ENCODE measurements at places on chromosomes 11 and 22. TPM values are rescaled to one million over a fixed set of nuclear protein-coding genes. Genes with fewer than 3 reads are reported as not detected.

The P2RX6 gene
- total RNA-seq, result not detected

The FAM111A gene
- total RNA-seq, result 32.6 TPM

The LARGE1 gene
- total RNA-seq, result 4.0 TPM

The ZNF280B gene
- 0.54 TPM for total RNA-seq

The PANX3 gene
- total RNA-seq, result not detected

The TSPAN18 gene
- total RNA-seq, result 29.3 TPM

The OR6A2 gene
- total RNA-seq, result under 0.01 TPM

The SNX32 gene
- total RNA-seq, result 0.52 TPM

The C11orf24 gene
- 6.2 TPM for total RNA-seq

The BEST1 gene
- total RNA-seq, result under 0.01 TPM

The GGT5 gene
- 8.9 TPM for total RNA-seq

The LGR4 gene
- 1.3 TPM for total RNA-seq

The PAX6 gene
- total RNA-seq, result not detected

The SMC1B gene
- total RNA-seq, result not detected

The NLRP14 gene
- not detected for total RNA-seq

The SOX6 gene
- total RNA-seq, result under 0.01 TPM
